ENCODE measurements at places on chromosomes 2 and 18.

- DNase-seq, result no peak
Observed at GRCh38 chr2:150924878-150925277, 336.8 kb downstream of the RBM43 start.

DNA sequence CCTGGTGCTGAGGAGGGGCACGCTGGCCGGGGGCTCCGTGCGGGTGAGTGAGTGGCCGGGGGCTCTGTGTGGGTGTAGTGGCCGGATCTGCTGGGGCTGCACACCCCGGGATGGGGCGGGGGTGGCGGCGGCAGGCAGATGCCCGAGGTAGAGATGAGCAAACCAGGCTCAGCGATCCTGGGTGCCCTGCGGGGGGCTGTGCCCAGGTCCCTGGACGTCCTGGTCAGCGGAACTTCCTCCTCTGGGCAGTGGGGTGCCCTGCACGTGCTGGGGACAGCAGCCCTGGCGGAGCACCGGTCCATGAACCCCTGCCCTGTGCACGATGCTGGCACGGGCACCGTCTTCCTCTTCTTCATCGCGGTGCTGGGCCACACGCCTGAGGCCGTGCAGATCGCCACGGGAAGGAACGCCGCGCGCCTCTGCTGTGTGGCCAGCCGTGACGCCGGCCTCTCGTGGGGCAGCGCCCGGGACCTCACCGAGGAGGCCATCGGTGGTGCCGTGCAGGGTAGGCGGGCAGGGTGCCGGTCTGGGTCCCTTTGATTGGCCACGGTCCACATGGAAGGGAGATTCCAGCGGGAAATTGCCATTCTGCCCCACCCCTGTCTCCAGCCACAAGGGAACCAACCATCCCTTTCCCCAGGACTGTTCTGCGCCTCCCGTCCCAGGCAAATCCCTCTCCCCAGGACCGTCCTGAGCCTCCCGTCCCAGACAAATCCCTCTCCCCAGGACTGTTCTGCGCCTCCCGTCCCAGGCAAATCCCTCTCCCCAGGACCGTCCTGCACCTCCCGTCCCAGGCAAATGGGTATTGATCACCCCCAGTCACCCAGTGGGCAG lies 5.9 kb downstream of the NEU4 start:
- no peak for DNase-seq

DNA sequence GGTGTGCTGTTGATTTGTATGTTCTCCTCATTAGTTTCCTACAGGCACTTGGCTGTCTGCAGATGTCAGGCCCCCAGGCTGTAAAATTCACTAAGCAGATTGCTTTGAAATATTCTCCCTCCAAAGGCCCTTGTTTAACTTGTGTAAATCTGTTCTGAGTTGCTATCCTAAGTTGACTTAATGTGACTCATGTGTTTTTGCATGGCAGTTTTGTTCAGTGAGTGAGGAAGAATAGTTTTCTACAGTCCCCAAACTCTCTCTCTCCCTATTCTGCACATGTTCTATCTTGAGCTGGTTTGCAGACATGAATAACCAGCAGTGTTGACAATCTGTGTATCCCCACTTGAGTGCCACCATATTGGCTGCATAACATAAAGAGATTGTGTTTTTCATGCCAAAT lies 1005.4 kb upstream of the DDX18 start:
- DNase-seq, result no peak

DNA sequence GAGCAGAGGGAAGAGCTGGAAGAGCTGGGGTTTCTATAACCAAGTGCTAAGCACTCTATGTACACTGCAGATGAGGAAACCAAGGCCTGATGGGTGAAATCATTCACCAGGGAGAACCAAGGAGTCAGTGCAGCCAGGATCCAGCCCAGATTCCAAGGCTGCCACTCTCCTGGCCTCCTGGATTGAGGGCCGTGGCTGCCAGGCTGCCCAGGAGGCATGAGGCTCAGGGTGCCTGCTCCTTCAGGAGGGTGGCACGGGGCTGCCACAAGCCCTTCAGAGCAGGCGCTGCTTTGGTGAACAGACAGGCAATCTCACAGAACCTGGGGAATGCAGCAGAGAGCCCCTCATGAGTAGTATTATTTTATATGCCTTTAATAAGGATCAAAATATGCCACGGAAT lies 293.7 kb upstream of the HDAC4 start:
- no peak for DNase-seq

DNA sequence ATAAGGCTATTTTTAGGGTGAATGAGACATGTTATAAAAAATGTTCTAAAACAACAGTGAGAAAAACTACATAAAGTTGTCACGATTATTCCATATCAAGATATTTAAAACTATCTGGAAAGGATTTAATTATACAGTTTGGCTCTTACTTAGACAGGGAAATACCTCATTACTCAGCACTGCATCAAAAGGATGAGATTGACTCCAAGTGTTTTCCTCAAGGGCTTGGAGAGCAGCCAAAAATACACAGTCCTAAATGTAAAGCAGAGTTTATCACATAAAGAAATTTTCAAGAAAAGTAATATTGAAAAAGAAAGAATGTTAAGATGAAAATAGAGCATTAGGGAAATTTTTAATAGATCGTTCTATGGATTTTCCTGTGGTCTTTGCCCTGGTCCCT lies 285.5 kb upstream of the NETO1 start:
- DNase-seq, result no peak

- DNase-seq, result no peak
Observed at GRCh38 chr2:106096299-106097037, 97.6 kb downstream of the UXS1 start.

DNA sequence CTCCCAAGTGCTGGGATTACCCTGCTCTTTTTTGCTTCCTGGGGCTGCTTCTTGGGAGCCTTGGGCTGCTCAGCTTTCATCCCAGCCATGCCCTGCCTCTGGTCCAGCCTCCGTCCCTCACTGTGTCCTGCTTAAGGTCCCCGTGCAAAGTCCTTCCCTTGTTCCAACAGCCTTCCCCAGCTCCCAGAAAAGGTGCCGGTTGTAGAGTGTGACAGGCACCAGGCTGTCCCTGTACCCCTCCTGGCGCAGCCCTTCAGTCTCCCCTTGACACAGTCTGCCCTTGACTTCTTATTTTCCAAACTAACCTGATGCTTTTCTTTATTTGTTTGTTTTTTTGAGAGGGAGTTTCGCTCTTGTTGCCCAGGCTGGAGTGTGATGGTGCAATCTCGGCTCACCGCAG lies 20.1 kb upstream of the ALPI start:
- no peak for DNase-seq

GRCh38 chr2:85327160-85327821 lies 498 bp downstream of the TGOLN2 start:
- no peak for DNase-seq

- no peak for DNase-seq
Observed at GRCh38 chr2:20174410-20174809, 50.5 kb downstream of the SDC1 start.

- DNase-seq, result no peak
Observed at GRCh38 chr18:31711365-31712172, 27.2 kb upstream of the B4GALT6 start.

- no peak for DNase-seq
Observed at GRCh38 chr18:7575465-7576028, 8.4 kb downstream of the PTPRM start.

DNA sequence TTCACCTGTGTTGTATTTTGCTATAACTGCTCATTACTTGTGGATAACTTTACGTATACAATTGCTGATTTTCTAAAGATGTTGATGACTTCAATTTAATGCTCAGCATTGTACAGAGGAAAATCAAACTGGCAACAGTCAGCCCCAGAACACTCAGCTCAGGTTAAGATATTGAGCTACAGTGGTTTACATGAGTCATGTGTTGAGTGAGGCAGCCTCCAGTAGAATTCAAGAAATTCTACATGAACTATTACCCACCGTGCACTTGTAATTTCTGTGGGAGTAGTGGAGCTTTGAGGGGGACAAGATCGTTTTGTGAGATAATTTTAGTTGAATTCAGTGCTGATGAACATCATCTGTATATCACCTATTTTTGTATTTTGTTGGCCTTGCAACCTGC lies 292.3 kb downstream of the ALPK2 start:
- DNase-seq, result no peak

DNA sequence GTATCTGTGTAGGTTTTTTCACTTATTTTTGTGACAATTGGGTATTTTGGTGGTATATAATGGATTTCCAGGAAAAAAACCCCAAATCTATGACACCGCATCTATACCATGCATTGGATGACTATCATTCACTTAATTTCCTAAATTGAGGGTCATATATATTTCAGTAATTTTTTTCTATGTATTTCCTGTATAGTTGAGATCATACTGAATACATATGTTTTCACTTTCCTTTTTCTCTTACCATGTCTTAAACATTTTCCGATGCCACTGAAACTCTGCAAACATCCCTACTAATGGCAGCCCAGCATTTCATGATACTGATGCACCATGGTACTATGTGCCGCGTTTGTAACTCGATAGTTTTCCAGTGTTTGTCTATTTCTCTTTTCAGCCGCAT lies 40.4 kb downstream of the CDKL4 start:
- DNase-seq, result no peak

- DNase-seq, result no peak
Observed at GRCh38 chr2:119402106-119402505, 29.5 kb upstream of the TMEM37 start.

GRCh38 chr2:105828558-105828957 lies 83.8 kb downstream of the NCK2 start:
- DNase-seq, result no peak

DNA sequence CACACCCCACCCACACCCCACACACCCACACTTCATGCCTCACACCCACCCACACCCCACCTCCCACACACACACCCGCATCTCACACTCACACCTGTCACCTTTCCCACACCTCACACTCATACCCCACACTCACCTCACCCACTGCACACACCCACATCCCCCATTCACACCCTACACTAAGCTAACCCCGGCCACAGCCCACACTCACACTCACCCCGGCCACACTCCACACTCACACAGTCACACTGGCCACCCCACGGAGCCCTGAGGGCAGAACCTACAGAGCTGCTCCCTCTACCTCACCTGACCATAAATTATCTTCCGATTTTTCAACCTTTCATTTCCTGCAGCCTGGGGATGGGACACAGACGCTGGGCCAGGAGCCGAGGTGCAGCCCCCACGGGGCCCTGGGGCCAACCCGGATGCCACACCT lies 241.3 kb downstream of the HDAC4 start:
- DNase-seq, result no peak

GRCh38 chr18:48030616-48031480 lies 100.4 kb upstream of the SMAD2 start:
- peak; percentile 17 for DNase-seq

Measured in AML-193 (cell line).